HEK293T (cell line): ENCODE measurements at places on chromosomes 4 and X.

GRCh38 chrX:47482512-47483305 lies at the start of gene ZNF41:
Gene ZNF41, minus strand, starts transcription at chrX:47483222. Its CDS starts 15,741 bp downstream, at chrX:47467481.
- DNase-seq, result peak; percentile 83

GRCh38 chr4:180164799-180165198 lies 2078.4 kb upstream of the TENM3 start:
- peak; percentile 36 for DNase-seq

- DNase-seq, result peak; percentile 58
These were observed 2.9 kb upstream of the FAT1 start for GRCh38 chr4:186726426-186727168.

DNA sequence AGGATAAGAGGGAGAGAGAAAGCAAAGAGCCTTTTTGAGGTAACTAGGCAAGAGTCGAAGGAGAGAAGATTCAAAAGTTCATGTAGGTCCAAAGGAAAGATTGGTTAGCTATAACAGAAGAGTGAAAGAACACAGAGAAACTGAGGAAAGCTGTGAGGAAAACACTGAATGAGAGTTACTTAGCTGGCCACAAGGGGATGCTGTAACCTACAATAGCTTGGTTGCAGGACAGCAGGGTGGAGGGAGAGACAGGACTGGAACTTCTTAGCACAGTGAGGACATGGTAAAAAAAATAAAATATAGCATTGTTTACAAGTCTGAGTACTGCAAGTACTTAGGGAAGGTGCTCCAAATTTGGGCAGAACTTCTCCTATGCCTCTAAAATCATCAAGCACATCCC lies 48.3 kb downstream of the RAI2 start:
- peak; percentile 57 for DNase-seq

DNA sequence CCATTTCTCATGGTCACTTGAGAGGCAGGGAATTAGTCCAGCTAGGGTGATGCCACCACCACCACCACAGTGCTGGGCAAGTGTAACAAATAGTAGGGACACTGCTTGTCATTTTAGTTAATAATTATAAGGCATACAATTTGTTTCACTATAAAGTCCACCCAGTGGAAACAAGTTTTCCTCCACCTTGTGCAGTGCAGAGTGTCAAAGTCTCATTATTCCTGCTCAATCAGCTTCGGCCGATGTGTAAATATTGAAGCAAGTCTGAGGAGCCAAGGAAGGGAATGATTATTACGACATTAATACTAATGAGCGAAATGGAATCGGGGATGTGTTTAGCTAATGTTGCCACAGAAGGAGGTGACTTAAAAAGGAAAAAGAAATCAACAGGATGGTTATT lies 340.4 kb downstream of the NKX6-1 start:
- no peak for DNase-seq

DNA sequence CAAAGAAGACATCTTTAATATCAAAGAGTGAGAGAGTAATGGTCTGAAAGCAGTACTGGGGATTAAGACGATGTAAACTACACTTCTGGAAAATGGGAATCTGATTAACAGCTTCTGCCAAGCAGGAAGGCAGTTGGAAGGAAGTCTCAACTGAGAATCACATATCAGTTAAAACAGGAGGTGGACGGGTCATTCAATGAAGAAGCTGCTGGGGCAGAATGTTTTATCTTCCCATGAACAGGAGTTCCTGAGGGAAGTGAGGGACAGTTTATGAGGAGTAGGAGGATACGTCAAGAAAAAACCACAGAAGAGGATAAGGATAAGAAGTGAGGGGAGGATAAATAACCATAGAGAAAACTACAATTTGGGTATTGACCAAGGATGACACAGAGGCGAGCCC lies 38.7 kb upstream of the MAGEA10 start:
- no peak for DNase-seq

DNA sequence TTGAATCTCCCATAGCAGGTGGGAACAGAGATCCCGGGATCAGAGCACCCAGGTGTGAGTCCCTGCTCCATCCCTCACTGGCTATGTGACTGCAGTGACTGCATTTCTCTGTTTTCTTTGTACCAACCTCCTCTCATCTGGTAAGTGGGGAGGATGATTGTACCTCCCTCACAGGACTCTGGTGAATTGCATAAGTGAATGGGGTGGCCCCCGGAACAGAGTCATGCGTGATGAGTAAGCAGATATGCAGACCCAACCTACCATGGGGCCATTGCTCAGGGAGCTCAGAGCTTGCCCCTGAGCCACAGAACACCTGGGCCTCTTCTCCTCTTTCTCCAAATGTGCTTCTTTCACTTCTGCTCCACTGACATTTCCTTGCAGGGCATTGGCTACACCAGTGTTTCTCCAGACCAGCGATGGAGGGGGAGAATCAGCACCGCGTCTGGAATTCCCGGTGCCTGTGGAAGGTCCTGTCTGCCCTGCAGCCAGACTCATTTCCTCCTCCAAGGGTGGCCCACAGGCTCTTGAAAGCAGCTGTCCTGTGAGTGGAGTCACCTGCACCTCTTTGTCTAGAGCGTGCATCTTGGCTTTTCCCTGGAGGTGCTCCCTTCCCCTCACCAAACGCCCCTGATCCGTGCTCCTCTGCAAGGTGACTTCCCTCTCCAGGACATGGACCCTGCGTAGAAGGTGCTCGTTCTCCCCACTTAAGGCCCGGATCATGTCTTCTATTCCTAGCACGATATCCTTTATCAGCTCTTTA lies 30.0 kb downstream of the C4orf50 start:
- DNase-seq, result no peak

- no peak for DNase-seq
These were observed 186.1 kb downstream of the TMA16 start for GRCh38 chr4:163680386-163681098.

DNA sequence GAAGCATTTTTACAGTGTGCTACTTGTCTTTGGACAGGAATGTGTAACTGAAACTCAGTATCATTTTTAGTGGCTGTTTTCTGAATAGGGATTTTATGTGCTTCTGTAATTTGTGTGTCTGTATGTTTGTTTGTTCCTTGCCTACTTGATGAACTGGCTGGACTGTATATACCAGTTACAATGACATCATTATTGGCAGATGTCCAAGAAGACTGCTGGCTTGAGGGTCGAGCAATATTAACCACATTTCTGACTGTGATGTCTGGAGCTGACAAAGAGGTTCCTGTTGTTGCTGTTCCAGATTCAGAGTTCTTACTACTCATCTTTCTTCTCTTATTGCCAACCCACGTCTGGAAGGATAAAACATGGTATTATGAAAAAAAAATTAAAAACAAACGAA lies 33.0 kb downstream of the HDX start:
- DNase-seq, result no peak

GRCh38 chr4:162782096-162782777 lies 384.5 kb downstream of the NAF1 start:
- no peak for DNase-seq

GRCh38 chrX:12463052-12463451 lies 324.8 kb downstream of the FRMPD4 start:
- DNase-seq, result no peak

- DNase-seq, result no peak
These were observed 40.7 kb downstream of the KLHL8 start for GRCh38 chr4:87179751-87180150.

GRCh38 chr4:147991543-147992283 lies 259.8 kb downstream of the ARHGAP10 start:
- DNase-seq, result no peak

- DNase-seq, result no peak
These were observed 730.3 kb downstream of the TRIML1 start for GRCh38 chr4:188869581-188869980.

GRCh38 chrX:38768079-38768478 lies 33.2 kb upstream of the MID1IP1 start:
- DNase-seq, result peak; percentile 15

DNA sequence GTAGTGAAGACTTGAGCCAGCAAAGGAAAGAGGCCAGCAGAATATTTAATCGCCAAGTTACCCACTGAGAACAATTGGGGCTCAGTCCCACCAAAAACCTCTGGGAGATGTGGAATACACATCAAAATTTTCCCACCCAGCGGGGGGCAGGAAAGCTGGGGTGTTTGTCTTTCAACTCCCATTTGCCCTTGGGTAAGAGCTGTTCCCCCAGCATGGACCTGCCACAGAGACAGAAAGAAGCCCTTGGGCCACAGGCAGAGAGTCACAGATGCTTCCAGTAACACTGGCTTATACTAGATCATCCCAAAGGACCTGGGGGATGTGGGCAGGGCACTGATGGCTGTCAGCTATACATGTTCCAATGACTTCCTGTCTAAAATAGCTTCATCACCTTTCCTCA lies 18.9 kb upstream of the FBXW7 start:
- no peak for DNase-seq

- DNase-seq, result no peak
These were observed 762 bp downstream of the PIGA start for GRCh38 chrX:15334561-15334960.

DNA sequence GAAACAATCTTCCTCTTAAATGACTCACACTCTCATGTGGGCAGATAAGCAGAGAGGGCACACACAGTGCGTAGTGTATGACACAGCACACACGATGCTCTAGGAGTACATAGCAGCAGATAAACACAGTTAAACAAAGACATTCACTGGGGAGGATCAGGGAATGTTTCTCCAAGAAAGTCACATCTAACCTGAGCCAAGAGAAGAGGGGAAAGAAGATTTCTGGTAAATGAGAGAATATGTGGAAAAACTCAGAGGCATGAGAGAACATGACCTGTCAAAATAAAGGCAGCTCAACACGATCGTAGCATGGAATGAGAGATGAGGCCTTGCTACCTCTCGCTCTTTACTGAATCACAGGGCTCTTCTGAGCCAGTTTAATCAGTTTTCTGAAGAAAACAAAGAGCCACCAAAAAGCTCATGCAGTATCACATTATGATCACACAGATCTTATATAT lies 251.0 kb downstream of the ANK2 start:
- no peak for DNase-seq

DNA sequence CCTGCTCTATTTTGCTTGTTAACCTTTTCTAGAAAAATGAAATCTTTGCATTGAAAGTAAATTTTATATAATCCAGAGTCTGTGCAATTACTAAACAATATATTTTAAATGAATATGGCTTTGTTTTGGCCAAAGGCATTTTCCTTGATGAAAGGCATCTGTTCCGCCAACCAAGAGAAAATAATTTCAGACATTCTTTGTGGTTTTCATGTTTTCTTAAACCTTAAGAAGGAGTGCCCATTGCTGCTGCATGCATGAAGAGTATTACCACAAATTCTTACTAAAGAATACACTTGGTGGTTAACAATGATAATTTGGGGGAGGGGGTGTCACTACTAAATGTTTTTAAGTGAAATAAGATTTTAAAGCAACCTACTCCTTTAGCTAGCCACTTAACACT lies 2.7 kb upstream of the PDGFC start:
- DNase-seq, result no peak

- no peak for DNase-seq
These were observed 841.9 kb upstream of the HS3ST1 start for GRCh38 chr4:12270546-12270945.

DNA sequence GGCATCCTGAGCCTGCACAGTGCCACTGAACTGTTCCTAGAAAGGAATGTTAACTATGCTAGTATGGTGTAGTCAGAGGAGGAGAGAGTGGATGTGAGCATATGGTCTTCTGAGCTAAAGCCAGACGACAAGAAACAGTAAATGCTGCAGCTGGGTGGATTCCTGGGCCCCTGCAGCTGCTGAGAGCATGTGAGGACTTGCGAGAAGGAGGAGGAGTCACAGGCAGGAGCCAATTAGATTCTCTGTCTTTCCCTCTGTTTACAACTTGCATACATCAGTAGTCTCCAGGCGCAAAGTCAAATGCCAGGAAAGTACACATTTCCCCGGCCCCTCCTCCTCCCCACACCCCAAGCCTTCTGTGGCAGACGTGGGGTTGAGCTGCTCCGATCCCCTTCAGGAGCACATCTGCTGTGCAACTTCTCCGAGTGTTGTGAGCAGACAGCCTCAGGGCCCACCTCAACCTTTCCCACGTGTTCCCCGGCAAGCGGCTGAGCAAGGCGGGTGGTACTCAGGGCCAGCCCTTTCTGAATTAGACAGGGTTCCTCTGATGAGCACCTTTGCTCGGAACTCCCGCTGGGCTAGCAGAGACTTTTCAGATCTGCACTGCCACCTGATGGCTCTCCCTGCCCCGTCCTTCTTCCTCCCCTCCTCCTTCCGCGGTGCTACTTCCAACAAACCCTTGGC lies 108.7 kb upstream of the ATP6AP2 start:
- peak; percentile 38 for DNase-seq

- no peak for DNase-seq
These were observed 5.5 kb downstream of the GSTCD start for GRCh38 chr4:105714071-105714521.

GRCh38 chr4:8507196-8507570 lies 66.6 kb downstream of the TRMT44 start:
- no peak for DNase-seq

DNA sequence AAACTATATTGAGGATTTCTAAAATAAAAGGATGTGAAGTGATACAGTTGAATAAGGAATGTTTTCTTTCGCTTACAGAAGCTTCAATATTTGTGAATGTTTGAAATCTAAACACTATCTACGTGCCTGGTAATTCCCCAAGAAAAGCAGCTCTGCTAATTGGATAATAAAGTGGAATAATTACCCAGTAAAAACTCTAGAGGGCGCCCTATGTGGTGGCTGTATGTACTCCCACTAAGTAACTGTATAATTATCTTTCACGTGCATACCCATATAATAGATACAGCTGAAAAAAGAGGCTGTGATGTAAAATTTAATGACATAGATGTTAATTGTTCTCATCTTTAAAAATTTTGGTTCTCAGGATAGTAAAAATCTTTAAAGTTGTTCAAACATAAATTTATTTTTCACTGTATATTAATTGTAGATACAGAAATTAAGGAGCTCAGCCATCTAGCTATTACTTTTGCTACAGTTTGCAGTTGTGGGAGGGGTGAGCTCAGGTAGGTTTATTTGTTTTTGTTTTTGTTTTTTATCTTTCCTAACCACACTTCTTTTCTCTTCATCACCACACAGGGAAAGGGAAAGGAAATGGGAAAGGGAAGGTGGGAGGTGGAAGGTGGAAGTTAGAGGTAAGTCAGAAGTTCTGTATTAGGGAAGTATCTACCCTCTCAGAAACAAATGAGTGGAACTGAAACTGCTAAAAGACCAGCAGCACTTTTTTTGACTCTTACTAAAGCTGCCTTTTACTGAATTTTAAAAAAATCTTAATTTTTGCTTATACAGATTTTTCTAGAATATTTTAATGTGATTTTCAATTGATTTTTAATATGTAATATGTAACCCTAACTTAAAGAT lies 151.7 kb upstream of the RPS6KA6 start:
- DNase-seq, result peak; percentile 39

GRCh38 chr4:154126276-154126675 lies 337.4 kb upstream of the SFRP2 start:
- no peak for DNase-seq

- DNase-seq, result no peak
These were observed 54.3 kb downstream of the TLL1 start for GRCh38 chr4:165927366-165927765.
